ENCODE measurements at places on chromosomes 1 and 21. TPM values are rescaled to one million over a fixed set of nuclear protein-coding genes. Genes with fewer than 3 reads are reported as not detected.

The GUCA2A gene
- not detected for total RNA-seq

The DNALI1 gene
- 3.1 TPM for total RNA-seq

The S100A16 gene
- total RNA-seq, result 13.3 TPM

The TOMM40L gene
- total RNA-seq, result 20.1 TPM

The APCS gene
- not detected for total RNA-seq

The SELENBP1 gene
- 9.2 TPM for total RNA-seq

The SYT14 gene
- 65.8 TPM for total RNA-seq

The FNDC5 gene
- total RNA-seq, result 17.0 TPM

The C1orf141 gene
- not detected for total RNA-seq

The KRTAP19-3 gene
- not detected for total RNA-seq

The GOLPH3L gene
- total RNA-seq, result 5.8 TPM
